ENCODE measurements at places on chromosomes 3 and 15. TPM values are rescaled to one million over a fixed set of nuclear protein-coding genes. Genes with fewer than 3 reads are reported as not detected.
A peak's percentile ranks its signal among the peaks of the same experiment; 100 is the strongest.

ARL6 gene
- 0.89 TPM for total RNA-seq

PGBD4 gene
- 0.89 TPM for total RNA-seq

DLL4 gene
- 20.0 TPM for total RNA-seq

ACKR4 gene
- total RNA-seq, result 16.7 TPM

GRCh38 chr15:55989383-55989782 is 4.0 kb downstream of the NEDD4 start:
- H3K36me3 ChIP-seq, result no peaks in the 10 kb centered on the region
- DNase-seq, result no peak
- no peak overlapping the region for H3K4me3 ChIP-seq
- H3K27me3 ChIP-seq, result no peaks in the 10 kb centered on the region
- H3K4me1 ChIP-seq, result peaks cover 26% of the 10 kb centered on the region

DNA sequence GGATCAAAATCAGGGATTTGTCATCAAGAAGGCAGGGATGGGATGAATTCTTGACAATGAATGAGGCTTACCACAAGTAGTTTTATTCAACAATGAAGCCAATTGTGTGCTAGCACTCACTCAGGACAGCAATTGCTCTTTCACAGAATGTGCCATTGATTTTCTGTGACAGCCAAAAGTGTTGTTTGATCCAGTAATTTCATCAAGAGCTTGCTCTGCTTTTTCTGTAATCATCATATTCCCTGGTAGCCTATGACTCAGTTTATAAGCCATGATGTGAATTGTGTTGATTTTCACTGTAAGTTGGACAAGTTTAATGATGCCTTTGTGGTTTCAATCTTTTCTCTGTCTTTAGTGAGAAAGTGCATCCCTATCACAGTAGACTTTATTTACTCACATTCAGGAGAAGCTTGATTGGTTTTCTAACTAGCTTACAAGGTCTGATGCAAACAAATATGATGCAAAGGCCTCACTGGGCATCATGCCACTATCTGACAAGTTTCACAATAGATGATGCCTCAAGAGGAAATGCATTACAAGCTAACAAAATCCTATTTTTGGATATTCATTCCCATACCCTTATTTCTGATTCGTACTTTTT is 13.6 kb upstream of the CSRNP1 start:
- no peak overlapping the region for H3K4me3 ChIP-seq
- peak; percentile 52 for DNase-seq
- H3K36me3 ChIP-seq, result no peaks in the 10 kb centered on the region
- H3K27ac ChIP-seq, result no peak overlapping the region
- peaks cover 7% of the 10 kb centered on the region for H3K4me1 ChIP-seq

DNA sequence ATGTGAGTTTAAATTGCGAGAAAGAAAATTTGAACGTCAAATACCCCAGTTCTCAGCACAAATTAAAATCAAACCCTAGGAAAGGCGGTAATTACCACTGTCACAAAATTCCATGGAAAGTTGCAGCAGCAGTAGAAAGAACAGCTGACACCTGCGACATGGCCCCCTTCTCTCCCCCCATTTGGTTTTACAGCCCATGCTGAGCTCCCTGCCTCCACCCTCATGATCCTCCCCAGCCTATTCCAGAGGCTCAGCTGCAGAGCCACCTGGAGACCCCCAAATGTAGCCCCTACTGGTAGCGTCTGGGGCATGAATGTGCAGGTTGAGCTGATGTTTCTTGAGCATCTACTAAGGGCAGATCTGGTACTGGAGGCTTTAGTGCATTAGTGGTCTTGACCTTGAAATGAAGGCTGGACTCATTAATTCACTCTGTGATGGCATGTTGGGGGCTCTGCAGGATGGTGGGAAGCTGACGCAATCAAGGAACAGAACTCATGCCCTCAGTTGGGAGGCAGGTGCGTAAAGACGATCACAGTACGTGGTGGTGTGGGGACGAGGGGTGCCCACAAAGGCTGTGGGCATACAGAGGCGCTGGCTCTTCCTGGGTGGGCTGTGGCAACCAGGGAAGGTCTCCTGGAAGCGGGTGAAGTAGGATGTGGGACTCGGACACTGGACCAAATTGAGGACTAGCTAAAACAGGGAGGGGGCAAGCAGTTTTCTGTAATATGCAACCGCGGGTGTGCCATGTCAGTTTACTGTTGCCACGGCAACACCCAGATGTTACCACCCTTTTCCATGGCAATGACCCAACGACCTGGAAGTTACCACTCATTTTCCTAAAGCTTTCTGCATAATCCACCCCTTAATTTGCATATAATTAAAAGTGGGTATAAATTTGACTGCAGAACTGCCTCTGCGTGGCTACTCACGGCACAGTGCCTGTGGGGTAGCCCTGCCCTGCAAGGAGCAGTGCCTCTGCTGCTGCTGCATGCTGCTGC is 39.8 kb downstream of the PRKCD start:
- no peak overlapping the region for H3K27ac ChIP-seq
- H3K4me3 ChIP-seq, result no peak overlapping the region
- no peaks in the 10 kb centered on the region for H3K27me3 ChIP-seq
- H3K36me3 ChIP-seq, result no peaks in the 10 kb centered on the region
- H3K4me1 ChIP-seq, result peaks cover 4% of the 10 kb centered on the region
- DNase-seq, result no peak

DNA sequence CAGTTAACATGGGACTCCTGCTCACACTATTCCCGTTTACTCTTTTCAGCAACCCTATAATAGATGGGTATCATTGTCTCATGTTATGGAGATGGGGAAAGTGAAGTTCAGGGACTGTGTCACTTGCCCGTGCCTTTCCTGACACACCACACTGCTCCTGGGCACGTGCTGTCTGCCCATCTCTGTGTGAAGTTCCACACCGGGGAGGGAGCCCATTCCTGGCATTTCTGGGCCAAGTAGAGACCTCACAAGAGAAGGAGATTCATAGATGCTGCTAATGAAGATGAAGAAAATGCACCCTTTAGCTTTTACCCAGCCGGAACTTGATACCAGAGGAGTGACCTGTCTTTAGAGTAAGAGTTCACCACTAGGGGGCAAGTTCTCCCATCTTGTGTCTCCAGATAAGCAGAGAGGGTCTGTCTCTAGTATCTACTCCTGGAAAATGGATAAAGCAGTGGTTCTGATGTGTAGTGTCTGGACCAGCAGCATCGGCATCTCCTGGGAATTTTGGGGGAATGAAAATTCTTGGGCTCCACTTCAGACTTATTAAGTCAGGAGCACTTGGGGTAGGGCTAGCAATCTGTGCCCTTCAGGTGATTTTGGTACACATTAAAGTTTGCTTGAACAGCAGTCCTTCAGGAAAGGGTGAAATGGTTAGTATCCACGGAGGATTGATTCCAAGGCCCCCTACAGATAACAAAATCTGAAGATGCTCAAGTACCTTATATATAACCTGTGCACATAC is 2.0 kb upstream of the TOPBP1 start:
- peaks cover 5% of the 10 kb centered on the region for H3K36me3 ChIP-seq
- no peak overlapping the region for H3K27ac ChIP-seq
- peak; percentile 78 for DNase-seq

- H3K36me3 ChIP-seq, result no peaks in the 10 kb centered on the region
- peak overlapping the region; percentile 71 for H3K27ac ChIP-seq
- DNase-seq, result peak; percentile 49
- H3K4me3 ChIP-seq, result no peak overlapping the region
- H3K4me1 ChIP-seq, result peaks cover 34% of the 10 kb centered on the region
Observed at GRCh38 chr3:15646851-15647511, 45.4 kb downstream of the BTD start.

DNA sequence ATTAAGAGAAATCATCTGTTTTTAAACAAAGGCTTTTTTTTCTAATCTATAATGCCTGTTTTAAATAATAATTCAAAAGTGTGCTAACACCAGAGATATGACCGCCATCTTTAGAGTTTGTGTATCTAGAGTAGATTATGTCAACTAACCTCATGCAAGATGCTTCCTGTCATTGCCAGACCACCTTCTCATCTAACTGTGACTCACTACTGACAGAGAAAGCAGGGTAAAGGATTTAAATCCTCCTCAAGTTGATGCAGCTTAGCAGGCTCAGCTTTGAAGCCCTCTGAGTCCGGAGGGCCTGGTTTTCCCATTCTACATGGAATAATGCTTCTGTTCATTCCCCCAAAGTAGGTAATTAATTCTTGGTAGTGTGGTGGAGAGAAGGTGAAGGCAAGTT is 108.5 kb downstream of the ECT2 start:
- DNase-seq, result no peak
- no peaks in the 10 kb centered on the region for H3K27me3 ChIP-seq
- peaks cover 34% of the 10 kb centered on the region for H3K4me1 ChIP-seq
- no peak overlapping the region for H3K4me3 ChIP-seq
- no peak overlapping the region for H3K27ac ChIP-seq
- no peaks in the 10 kb centered on the region for H3K36me3 ChIP-seq
